Endothelial cell of umbilical vein (primary cell): ENCODE measurements at places on chromosomes 3 and 15. TPM values are rescaled to one million over a fixed set of nuclear protein-coding genes. Genes with fewer than 3 reads are reported as not detected.

The SLC22A14 gene
- not detected in 2 replicates for total RNA-seq

The TEX9 gene
- 1.7 and 2.5 TPM in 2 replicates for total RNA-seq

DNA sequence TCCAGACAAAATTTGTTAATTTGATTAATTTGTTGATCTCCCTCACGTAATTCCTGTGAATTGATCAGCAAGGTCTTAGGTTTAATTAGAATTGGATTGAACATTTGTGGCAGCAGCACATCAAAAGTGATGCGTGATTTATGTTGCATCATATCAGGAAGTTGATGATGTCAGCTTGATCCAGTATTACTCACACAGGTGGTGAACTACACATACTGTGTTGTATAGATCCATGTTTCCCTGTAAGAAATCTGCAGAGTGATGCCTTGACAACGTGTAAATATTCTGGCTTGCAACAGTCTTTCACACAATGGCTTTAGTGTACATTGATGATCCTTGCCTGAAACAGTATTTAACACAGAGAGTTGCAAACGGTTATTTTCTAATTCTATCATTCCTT, 200.4 kb downstream of the ADAMTSL3 start:
- no peak for DNase-seq

DNA sequence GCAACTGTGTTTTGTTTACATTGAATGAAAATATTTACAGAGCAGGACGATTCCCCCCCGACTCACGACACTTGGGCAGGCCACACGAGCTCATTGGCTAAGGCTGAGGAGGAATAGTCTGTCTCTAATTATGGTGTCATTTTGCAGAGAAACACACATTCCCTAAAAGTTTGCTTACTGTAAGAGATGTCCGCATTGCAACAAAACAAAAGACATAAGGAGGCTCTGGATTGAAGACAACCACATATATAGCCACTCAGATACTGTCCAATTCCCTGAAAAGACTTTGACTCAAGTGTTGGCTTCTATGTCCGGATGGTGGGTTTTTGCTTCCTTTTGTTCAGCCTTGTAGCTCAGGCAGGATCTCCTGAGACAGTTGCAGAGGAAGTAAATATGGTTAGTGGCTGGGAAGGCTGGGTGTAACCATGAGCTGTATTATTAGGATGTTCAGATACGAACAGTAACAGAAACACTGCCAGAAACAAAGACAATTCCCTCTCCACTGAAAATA, 170.4 kb downstream of the KLHL25 start:
- peak; percentile 52 for DNase-seq

DNA sequence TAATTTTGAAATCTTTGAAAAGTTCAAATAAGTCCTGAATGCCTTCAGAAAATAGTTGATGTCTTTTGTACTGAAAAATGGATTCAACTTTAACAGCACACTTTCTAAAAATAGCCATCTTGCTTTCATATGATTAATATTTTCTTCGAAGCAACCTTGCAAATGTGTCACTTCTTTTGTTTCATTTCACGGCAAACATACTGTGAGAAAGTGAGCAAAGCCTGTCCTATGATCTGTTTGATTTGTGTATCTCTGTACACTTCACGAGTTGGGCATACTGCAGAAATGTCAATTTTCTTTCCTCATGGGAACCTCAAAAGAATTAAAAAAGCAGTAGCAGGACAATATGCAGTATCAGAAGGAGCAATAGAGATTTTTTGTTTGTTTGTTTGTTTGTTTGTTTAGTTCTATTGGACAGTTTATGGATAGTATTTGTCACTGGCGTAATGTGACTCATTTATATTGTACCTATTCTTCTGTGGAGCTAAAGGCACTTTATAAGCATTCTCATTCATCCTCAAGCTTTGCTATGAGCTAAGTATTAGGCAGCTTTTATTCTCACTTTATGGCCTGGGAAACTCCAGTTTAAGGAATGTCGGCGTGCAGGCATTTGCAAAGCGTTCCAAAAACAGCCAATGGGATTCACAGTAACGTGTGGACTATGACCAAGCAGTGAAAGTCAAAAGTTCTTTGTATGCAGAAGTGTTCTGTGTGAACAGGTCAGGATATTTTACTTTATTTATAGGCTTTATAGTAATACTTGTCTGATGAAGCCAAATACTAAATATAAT, 572.0 kb downstream of the NAALADL2 start:
- no peak for DNase-seq

DNA sequence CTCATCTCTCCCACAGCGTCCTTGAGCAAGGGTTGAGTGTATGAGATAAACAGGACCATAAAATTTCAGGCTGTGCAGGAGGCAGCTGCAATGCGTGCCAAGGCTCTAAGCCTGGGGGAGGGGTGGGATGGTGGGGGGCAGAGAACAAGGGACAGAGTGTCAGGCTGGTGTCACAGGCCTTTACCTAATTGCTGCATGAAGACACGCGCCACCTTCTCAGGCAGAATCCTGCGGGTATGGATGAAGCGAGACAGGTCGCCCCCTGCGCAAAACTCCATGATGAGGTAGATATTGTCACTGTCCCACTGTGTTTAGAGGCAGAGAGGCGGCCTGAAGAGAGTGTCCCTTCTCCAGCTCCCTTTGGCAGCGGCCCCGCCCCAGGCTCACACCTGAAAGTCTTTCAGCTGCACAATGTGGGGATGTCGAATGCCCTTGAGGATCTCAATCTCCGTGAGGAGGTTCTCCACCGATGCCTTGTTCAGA, 1.0 kb downstream of the ULK3 start:
- no peak for DNase-seq

GRCh38 chr3:43074901-43075689, 30.8 kb downstream of the POMGNT2 start:
- no peak for DNase-seq

DNA sequence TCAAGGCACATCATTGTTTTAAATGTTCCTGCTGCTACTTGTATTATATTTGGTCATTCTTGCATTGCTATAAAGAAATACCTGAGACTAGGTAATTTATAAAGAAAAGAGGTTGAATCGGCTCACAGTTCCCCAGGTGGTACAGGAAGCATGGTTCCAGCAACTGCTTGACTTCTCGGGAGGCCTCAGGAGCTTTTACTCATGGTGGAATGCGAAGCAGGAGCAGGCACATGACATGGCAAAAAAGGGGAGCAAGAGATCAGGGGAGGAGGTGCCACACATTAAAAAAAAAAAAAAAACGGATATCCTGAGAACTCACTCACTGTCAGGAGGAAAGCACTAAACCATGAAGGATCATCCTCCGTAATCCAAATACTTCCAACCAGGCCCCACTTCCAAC, 286.9 kb upstream of the PLSCR5 start:
- no peak for DNase-seq

DNA sequence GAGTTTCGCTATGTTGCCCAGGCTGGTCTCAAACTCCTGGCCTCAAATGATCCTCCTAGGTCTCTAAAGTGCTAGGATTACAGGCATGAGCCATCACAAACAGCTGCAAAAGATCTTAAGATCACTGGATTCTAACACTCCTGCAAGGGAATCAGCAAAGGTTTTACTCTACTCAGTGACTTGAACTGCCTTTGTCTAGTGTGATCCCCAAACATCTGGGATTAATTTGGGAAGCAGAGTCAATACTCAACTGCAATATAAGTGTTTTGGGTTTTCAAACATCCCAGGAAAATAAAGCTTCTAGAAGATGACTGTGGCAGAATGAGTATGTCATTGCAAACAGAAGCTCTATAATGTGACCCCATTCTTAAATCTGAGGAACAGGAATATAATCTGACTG, 7.2 kb downstream of the SPG21 start:
- no peak for DNase-seq

- DNase-seq: peak; percentile 66
Observed at GRCh38 chr15:70974004-70974832, 81.6 kb downstream of the LRRC49 start.

- no peak for DNase-seq
Observed at GRCh38 chr3:71482771-71483170, 100.8 kb downstream of the FOXP1 start.

- DNase-seq: no peak
Observed at GRCh38 chr3:27943106-27943505, 221.0 kb upstream of the EOMES start.

DNA sequence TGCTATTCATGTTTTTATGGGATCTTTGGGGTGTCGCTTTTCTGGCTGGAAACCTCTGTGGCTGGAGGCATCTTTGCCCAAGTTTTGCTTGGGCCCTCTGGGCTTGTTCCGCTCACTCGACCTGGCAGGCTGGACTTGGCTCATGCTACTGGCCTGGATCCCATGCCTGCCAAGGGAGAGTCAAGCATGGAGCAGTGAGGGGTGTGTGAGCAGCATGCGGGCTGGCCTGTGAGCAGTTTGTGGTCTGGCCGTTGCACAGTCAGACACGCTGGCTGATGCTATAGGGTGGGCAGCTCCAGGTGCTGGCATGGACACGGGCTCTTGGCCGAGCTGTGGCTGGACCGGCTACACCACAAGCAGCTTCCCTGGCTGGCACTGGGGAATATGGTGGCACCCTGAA, 491.1 kb downstream of the AGBL1 start:
- no peak for DNase-seq

GRCh38 chr3:44090036-44090435, 151.7 kb upstream of the TOPAZ1 start:
- DNase-seq: no peak
